ENCODE measurements at places on chromosomes 3 and 15.

- no peak for DNase-seq
These were observed 54.6 kb upstream of the TOP2B start for GRCh38 chr3:25719321-25719720.

DNA sequence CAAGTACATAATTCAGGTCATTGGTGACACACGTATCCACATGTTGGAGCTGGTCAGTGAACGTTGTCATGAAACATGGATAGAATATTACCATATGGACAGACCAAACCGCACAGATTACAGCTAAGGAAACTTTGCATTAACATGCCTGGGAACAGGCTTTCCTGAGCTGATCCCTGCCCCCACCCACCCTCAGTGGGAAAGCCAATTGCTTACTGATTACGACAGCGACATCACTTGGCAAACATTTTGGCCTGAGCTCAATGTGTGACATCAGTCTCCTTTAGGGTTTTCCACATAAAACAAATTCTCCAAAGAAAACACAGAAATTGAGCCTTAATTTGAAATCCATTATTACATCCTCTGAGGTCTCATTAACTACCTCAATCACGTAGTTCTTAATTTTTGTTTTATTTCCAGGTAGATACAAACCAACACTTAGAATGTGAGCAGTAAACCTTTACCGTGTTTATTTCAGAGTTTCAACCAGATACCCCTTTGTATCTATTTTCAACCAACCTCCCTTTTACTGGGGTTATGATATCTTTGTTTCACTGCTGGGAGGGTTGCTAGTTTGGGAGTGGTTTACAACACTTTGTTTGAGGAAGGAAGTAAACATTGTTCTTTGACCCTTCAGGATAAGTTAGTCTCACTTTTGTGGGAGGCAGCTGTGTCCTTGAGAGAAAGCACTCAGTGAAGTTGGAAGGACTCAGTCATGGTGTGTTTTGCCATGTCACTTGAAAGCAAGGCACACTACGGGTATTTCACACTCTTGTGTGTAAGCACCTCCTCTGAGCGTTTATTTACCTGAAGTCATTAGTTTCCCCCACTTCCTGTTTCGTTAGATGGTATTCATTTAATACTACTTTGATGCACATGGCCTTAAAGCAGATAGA, 103.1 kb downstream of the CMSS1 start:
- peak; percentile 73 for DNase-seq

DNA sequence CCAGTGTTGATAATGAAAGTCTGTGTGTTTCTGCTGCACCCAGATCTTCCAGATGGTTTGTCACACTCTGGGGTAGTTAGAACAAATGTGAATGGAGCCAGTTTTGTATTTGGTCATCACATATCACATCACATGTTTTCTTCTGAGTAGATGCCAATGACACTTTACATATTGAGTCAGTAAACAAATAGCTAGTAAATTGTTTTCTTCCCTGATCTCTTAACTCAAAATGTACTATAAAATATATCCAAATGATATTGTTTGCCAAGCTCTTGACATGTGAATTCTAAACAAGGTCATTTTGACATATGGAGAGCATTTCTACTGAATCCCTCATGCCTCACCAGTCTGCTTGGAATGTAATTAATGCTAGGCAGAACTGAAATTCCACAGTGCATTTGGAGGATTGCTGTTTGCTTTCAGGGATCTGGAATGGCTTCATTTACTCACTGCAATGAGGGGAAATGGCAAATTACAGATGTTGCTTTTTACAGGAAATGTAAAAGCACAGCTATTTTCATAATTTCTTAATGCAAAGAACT, 45.0 kb downstream of the PDHB start:
- DNase-seq: no peak

- no peak for DNase-seq
These were observed 16.2 kb downstream of the XIRP1 start for GRCh38 chr3:39176025-39176714.

DNA sequence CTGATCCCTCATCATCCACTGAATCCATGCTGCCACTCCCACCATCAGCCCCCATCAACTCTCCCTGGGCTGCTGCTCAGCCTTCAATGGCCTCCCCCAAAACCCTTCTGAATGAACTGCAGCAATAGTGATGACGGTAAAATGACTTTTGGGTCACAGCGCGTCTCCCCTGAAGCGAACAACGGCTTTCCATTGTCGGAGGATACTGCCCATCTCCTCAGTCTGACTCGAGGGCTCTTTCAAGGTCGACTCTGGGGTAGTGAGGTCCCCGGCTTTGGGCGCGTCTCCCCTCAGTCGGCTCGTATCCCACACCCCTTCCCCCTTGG, 57.2 kb upstream of the ZBTB38 start:
- no peak for DNase-seq

DNA sequence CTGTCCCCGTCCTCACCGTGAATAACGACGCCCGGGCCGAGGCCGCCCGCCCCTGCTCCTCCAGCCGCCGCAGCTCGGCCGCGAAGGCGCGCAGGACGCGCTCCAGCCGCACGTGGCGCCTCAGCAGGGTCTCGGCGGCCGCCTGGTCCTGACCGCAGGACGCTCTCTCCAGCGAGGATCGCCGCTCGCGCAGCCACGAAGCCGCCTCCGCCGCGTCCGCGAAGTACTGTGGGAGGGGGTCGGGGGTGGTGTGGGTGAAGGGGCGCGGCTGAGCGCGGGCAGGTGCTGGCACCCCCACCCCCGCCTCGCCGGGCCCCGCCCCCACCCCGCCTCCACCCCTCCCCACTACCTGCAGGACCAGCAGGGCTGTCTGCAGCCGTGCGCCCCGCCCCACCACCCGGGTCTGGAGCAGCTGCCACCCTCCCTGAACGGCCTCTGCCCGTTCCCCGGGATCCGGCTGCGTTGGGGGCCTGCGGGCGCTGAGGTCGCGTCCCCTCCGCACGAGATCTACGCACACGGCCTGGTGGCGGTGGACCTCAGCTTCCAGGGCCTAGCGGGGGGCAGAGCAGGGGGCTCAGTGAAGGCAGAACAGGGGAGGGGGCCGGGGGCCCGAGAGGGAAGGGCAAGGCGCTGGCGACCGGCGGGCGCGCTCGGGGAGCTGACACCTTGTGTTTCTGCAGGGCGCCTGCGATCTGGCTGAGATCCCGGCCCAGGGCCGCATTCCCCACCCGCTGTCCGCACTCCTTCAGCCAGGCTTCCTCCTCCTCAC, 11.7 kb downstream of the SPTBN5 start:
- DNase-seq: no peak

- no peak for DNase-seq
These were observed 929.2 kb upstream of the CFAP20DC start for GRCh38 chr3:59978979-59979378.

Data from mucosa of descending colon (tissue), 3 donors.